ENCODE measurements at places on chromosomes 2 and 18. TPM values are rescaled to one million over a fixed set of nuclear protein-coding genes. Genes with fewer than 3 reads are reported as not detected.

The TRABD2A gene
- 2.0 TPM for total RNA-seq

The C2orf78 gene
- not detected for total RNA-seq

The ZEB2 gene
- 0.69 TPM for total RNA-seq

The SERPINB5 gene
- 96.5 TPM for total RNA-seq

The DLX1 gene
- 7.6 TPM for total RNA-seq

The DCDC2C gene
- total RNA-seq: not detected

The CYRIA gene
- total RNA-seq: not detected

The CFC1 gene
- not detected for total RNA-seq

The ABHD1 gene
- total RNA-seq: 0.36 TPM

The TFCP2L1 gene
- total RNA-seq: 3.5 TPM

The PROM2 gene
- total RNA-seq: 77.8 TPM

The RAMP1 gene
- 248 TPM for total RNA-seq

The SH3RF3 gene
- total RNA-seq: 11.7 TPM

The NDUFB3 gene
- total RNA-seq: 154 TPM

The LIPG gene
- 9.1 TPM for total RNA-seq

- no peak for DNase-seq
These were observed 14.7 kb downstream of the CD28 start for GRCh38 chr2:203720915-203721672.

GRCh38 chr2:881204-881918 lies 69.3 kb upstream of the SNTG2 start:
- no peak for DNase-seq

DNA sequence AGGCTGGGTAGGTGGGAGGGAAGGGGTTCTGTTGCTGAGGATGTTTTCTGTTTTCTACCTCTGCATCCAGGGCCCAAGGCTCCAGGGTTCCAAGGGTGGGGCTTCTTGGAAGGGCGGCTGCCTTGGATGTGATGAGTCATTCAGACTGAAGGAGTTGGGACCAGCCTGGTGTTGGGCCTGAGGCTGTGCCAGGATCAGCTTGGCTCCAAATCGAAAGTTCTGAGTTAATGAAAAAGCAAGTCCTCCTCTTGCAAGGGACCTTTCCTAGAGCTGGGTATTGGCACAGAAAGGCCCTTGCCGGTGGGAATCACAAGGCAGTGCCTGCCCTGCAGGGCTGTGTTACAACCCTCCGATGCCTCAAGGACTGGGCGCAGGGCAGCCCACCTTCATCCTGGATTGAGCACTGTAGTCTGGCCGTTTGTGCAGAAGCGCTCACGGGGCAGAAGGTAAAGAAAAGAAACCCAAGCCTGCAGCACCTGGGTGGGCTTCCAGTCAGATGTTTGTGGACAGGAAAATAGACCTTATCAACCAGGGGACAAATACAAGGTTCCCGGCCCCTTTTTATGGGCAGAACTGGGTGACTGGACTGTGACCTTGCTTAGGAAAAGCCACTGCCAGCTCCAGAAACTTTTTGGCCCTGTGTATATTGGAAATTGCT lies 52.5 kb upstream of the MCFD2 start:
- peak; percentile 87 for DNase-seq

- DNase-seq: no peak
These were observed 13.2 kb downstream of the ITM2C start for GRCh38 chr2:230877759-230878598.

DNA sequence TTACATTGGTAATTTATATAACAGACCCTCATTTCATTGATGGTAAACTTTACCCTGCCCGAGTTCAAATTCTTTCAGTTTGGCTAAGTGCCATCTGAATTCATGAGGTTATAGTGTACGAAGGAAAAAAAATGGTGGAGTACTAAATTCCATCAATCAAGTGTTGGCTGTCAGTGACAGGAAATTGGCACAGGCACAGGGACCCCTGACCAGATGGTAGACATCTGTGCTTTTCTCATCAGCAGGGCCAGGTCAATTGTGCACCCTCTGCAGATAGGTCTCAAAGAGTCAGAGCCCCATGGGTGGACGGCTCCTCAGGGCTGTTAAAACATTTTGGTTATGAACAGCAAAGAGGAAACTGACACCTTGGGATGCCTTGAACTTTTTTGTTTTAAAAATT lies 439.2 kb downstream of the SETBP1 start:
- no peak for DNase-seq

DNA sequence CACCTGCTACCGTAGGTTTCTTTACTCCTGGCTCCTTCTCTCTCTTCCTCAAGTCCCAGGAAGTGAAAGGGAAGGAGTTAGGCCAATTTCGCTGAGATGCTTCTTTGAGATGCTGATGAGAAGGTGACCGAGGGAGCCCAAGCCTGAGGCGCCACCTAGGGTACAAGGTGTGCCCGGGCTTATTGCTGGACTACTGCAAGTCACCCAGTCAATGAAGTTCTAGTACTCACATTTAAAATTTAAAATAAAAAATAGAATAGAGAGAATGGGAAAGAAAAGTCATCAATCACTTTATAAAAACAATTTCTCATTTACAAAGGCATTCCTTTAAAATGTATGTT lies 45.3 kb downstream of the ACAA2 start:
- DNase-seq: peak; percentile 52

GRCh38 chr2:182730486-182730885 lies 14.4 kb downstream of the DNAJC10 start:
- DNase-seq: no peak

DNA sequence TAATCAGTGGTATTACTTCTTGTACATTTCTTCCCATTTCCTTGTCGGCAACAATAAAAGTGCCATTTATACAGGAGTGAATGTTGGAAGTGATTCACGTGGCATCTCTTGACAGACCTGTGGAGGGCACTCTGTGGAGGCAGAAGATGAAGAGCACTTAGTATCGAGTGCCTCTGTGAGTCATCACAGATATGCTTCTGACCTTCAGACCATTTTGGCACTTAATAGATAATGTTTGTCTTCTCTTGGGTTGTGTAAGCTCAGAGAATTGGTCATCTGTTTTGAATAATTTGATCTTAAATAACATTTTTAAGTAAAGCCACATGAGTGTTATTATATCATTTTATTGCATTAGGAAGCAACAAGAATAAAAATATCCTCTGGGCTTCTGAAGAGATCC lies 305.5 kb downstream of the PTPRM start:
- peak; percentile 79 for DNase-seq

GRCh38 chr18:52903857-52904256 lies 563.9 kb downstream of the DCC start:
- DNase-seq: peak; percentile 25

DNA sequence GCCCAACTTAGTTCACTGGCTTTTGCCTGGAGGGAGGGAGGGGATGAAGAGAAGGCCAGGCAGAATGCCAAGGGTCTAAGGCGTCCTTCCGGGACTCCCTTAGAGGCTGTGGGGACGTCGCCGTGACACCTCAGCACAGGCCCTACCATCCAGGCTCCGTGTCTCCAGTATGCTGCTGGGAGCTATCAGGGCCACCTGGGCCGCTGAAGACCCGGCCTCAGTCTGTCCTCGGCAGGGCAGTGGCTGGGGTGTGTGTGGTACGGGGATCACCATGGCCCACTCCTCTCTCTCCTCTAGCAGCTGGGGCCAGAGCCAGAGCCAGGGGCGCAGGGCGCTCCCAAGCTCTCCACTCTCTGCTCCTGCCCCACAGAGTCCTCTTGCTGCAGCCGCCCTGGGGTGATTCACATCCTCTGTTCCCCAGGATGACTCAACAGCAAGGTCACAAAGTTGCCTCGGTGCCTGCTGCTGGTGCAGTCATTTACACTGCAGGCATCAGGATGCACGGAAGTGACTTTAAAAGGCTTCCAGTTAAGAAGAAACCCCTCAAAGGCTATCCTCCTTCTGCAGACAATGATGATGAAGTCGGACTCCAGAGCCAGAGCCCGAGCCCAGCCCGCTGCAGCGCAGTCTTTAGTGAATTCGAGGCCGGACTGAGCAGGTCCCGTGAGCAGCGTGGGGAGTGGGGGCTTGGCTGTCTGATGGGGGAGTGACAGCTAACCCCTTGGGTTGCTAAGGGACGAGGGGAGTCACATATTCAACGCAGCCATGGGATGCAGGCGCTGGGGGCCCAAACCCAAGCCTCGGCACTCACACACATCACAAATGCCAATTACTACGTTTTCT lies 31.9 kb downstream of the SNORC start:
- DNase-seq: peak; percentile 94

GRCh38 chr18:34744569-34744968 lies 34.5 kb downstream of the DTNA start:
- no peak for DNase-seq

DNA sequence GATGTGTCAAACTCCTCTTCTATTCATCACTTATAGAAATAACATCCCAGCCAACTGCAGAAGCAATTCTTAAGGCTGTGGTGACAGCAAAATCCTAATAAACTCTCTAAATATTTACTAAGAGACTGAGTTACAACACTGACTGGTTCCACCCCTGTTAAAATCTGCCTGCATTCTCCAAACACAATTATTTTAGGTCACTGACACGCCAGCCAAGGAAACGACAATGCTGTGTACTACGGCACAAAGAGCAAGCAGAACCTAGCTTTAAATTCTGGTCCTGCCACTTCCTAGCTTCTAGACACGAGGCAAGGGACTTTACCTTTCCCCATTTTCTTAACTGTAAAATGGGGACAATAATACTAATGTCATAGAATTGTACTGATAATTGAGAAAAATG lies 4.1 kb downstream of the CYRIA start:
- no peak for DNase-seq

DNA sequence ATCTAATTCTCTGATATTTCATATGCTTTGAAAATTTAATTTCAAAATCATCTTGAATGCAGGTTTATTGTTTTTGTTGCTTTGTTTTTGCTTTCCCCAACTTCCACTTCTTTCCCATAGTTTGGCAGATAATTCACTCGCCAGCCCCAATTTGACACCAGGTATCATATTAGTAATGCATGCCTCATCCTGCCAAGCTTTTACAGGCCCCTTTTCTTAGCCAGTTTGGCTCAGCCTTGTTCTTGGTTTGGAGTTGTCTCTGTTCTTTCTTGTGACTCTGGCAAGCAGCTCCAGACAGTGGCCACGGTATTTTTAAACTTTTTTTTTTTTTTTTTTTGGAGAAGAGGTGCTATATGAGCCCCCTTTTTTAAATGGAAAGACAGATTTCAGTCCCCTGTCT lies 65.3 kb downstream of the PMS1 start:
- DNase-seq: peak; percentile 19

- DNase-seq: peak; percentile 90
These were observed 211.8 kb downstream of the LTBP1 start for GRCh38 chr2:33158482-33159003.

DNA sequence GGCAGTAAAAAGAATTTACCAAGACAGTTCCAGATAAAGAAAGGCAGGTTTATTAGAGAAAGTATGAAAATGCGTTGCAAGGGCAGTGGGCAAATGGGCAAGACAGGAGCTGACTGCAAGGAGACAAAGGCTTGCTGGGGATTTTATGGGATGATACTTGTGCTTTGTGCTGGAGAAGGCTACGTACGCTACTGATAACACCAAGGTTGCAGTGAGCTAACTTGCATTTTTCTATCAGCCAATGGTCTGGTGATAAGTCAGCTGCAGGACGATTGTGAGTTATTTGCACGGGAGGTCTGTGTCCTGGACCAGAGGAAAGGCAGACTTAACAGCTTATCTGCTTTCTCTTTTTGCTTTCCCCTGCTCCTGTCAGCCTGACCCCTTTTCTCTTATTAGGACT lies 116.5 kb downstream of the PMS1 start:
- no peak for DNase-seq

GRCh38 chr2:20414806-20415205 lies 32.1 kb upstream of the RHOB start:
- DNase-seq: no peak

GRCh38 chr2:99948010-99948409 lies 194.4 kb downstream of the AFF3 start:
- DNase-seq: no peak

DNA sequence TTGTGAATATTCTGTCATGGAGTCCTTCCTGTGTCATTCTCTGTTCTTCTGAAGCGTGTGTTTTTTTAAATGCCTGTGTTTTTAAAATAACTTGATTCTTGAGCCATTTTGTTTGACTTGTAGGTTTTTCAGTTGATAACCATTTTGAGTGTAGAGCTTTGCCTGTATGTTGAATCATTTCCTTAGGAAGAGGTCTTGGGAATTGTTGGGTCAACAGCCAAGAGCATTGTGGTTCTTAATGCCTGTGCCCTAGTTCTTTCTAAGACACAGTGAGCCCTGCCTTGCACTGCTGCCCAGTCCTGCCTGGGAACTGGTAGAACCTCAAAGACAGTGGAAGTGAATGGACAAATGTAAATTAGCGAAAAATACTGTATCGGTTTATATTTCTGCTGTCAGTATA lies 25.9 kb downstream of the RAB12 start:
- no peak for DNase-seq

DNA sequence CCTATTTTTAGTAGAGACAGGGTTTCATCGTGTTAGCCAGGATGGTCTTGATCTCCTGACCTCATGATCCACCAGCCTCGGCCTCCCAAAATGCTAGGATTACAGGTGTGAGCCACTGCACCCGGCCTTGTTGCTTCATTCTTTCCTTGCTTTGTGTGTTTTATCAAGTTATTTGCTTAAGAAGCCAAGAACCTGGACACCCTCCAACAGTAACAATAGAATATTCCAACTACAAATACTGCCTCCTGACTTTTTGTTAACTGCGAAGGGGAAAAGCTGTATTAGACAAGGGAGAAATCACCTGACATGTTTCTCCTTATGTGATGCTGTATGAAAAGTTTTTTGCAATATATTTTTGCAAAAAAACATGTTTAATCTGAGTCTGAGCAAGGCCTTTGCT lies 297.2 kb downstream of the NCKAP5 start:
- peak; percentile 30 for DNase-seq

DNA sequence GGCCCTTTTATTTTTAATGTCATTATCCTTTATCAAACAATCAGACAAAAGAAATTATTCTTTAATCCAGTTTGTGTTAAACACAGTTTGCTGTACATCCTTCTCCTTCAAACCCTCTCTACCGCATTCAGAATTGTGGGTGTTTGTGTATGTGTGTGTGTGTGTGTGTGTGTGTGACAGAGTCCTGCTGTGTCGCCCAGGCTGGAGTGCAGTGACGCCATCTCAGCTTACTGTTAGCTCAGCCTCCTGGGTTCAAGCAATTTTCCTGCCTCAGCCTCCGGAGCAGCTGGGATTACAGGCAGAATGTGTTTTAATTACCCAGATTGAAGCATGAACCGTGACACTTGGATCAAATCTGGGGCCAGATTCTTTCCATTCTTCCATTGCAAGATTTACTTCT lies 723.7 kb downstream of the DCDC2C start:
- no peak for DNase-seq

- peak; percentile 85 for DNase-seq
These were observed 82.4 kb upstream of the HPCAL1 start for GRCh38 chr2:10220045-10220901.

GRCh38 chr2:168552450-168552856 lies 96.4 kb downstream of the CERS6 start:
- DNase-seq: no peak

- DNase-seq: no peak
These were observed 95.5 kb upstream of the STK17B start for GRCh38 chr2:196266855-196267254.

DNA sequence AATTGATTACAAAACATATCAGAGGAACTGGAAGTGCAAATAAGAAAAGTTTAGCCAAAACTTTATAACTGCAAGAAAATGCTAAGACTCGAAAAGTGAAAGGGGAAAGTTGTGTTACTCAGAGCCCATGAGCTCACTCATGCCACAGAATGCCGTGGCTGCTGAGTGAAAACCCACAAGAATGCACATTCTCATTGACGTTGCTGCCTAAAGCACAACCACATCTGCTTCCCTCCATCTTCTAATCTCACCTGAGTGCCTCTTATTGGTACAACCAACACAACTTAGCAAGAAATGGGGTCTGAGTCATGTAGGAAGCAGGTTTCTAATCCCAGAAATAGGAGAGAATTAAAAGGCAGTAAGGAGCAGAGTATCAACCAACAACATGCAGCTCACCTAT lies 259.7 kb downstream of the LNPK start:
- peak; percentile 28 for DNase-seq

- DNase-seq: no peak
These were observed 1199.7 kb downstream of the CNTNAP5 start for GRCh38 chr2:125224830-125225229.
